ENCODE measurements at places on chromosomes 4 and X. TPM values are rescaled to one million over a fixed set of nuclear protein-coding genes. Genes with fewer than 3 reads are reported as not detected.

- DNase-seq, result no peak
Measured at GRCh38 chrX:46841346-46841745, 4.5 kb downstream of the RP2 start.

DNA sequence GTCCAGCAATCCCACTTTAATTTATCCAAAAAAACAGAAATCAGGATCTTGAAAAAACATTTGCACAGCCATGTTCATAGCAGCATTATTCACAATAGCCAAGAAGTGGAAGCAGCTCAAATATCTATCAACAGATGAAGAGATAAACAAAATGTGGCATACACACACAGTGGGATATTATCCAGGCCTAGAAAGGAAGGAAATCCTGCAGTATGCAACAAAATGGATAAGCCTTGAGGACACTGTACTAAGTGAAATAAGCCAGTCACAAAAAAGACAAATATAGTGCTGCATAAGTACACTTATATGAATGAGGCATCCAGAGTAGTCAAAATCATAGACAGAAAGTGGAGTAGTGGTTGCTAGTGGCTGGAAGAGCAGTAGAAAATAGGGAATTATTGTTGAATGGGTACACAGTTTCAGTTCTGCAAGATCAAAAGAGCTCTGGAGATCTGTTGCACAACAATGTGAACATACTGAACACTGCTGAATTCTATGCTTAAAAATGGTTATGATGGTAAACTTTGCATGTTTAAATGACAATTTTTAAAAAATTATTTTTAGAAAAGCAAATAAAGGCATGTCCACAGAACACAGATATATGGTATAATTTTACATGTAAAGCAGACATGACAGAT lies 25.6 kb downstream of the CHM start:
- no peak for DNase-seq

- no peak for DNase-seq
Measured at GRCh38 chrX:69948276-69948797, 101.4 kb downstream of the AWAT2 start.

GRCh38 chrX:63282077-63282476 lies 69.1 kb downstream of the SPIN4 start:
- no peak for DNase-seq

RRH gene
- total RNA-seq, result not detected

DNA sequence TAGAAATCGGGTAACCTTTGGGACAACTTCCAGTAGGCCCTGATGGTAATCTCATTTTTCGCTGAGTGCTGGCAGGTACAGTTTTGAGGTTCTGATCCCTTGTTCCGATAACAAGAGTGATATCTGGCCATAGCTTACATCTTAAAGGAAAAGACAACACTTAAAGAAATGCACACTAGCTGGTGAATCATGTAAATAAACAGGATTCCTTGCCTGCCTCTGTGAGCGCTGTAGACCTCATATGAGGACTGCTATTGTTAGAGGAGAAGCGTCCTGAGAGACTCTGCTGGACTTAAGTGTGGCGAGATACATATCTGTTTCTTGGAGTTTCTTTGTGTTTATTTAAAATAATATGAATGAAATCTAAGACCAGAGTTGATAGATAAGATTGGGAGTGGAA lies 149.3 kb upstream of the SLC4A4 start:
- DNase-seq, result no peak

- no peak for DNase-seq
Measured at GRCh38 chrX:2320580-2321327, 180.0 kb downstream of the DHRSX start.

DNA sequence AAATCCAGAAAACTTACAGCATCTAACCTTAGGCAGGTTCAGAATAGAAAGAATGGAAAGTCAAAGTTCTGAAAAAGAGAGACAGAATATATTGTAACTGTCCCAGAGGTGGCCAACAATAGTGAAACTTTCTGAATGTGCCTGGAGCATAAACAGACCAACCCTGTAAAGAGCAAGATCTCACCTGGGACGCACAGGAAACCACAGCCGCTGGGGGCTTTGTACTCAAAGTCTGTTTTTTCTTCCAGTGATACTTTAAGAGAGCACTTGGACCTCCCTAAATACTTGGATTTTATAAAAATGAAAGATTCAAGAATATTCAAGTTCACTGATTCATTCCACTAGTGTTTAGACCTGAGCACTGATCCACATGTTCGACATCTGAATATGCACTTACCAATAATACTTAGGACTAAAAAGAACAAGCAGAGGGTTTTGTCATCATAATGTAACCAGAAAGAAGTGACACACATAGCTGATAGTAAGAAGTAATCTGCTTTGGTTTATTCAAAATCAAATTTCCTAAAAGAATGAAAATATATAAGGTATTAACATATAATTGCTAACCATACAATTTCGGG lies 35.3 kb downstream of the ARAP2 start:
- DNase-seq, result no peak

Data from kidney epithelial cell (primary cell).